ENCODE measurements at places on chromosomes 2 and 18. TPM values are rescaled to one million over a fixed set of nuclear protein-coding genes. Genes with fewer than 3 reads are reported as not detected.

GALNT14 gene
- 12.9 TPM for total RNA-seq

SPHKAP gene
- not detected for total RNA-seq

MYO7B gene
- 0.48 TPM for total RNA-seq

GRCh38 chr18:39994498-39994897, 1960.5 kb upstream of the PIK3C3 start:
- no peak for DNase-seq

GRCh38 chr18:49531678-49532153, 30.1 kb upstream of the LIPG start:
- DNase-seq, result no peak

DNA sequence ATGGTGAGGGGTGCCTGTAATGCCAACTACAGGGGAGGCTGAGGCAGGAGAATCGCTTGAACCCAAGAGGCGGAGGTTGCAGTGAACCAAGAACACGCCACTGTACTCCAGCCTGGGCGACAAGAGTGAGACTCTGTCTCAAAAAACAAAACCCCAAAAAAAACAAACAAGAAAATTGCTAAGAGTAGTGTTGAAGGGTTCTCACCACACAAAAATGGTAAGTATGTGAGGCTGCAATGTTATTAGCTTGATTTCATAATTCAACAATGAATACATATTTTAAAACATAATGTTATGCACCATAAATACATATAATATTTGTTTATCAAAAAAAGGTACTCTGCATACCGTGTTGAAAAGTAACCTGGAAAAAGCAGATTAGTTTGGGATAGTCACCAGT, 45.8 kb downstream of the PSMG2 start:
- no peak for DNase-seq

- DNase-seq, result no peak
Measured at GRCh38 chr2:136247204-136247950, 129.4 kb upstream of the CXCR4 start.

- no peak for DNase-seq
Measured at GRCh38 chr2:9952856-9953503, 1.5 kb downstream of the GRHL1 start.

GRCh38 chr2:46025081-46025480, 272.1 kb upstream of the EPAS1 start:
- no peak for DNase-seq

DNA sequence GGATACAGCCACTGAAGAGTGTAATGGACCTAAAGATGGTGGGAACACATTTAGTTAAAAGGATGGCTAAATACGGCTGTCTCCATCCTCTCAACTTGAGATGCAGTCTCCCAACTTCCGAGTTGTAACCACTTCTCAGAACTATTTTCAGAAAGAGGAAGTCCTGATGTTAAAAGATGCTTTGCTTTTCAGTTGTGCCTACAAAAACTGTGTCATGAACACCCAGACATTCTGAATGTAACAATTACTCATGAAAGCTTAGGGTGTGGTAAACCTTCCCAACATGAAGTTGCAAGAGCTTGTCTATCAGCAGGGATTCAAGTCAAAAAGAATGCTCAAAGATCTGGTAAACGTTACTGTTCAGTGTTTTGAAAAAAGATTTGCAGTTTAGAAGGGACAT, 147.9 kb downstream of the DOCK10 start:
- no peak for DNase-seq

GRCh38 chr2:127254386-127254981, 34.4 kb upstream of the CYP27C1 start:
- peak; percentile 11 for DNase-seq

DNA sequence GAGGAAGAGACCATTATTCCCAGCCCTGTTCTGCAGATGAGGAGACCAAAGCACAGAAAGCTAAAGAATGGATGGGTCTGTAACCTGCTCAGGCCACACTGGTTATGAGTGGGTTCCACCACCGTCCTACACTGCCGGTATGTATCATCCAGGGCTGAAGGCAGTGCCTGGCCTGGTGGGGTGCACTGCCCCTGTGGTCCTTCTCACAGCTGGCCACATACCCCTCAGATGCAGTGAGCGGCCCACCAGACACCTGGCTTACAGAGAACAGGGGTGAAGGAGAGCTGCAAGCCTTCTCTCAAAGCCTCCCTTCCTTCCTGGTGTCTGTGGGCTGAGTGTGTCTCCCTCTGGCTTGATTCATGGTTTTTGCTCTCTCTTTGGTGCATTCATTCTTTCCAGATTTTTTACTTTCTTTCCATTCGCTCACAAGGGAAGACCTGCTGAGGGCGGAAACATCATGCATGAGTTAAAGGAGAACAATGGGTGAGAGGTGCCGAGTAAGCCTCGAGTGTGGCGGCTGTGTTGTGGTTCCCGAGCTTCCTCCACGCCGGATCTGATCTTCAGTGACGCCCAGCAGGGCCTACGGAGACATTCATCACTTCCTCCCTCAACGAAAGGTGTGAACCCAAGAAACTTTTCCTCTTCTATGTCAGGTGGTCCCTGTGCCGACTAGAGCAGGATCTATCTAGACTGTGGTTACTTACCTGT, 62.1 kb upstream of the REL start:
- DNase-seq, result no peak
